ENCODE measurements at places on chromosomes 7 and 10.

DNA sequence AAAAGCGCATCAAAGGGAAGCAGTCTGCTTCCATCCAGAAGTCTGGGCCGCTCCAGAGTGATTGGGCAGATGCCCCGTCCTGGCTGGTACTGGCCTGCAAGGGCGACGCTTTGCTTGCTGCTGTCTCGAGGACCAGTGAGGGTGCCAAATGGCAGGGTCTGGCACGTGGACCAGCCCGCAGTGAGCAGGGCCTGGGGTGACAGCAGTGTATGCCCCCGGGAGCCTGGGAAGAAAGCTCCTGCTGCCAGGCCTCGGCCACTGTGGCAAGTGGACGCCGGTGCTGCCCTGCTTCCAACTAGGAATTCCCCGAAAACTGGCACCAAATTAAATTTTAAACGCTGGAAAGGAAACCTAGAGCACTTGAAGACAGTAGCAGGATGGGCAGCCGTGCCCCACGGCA is 357.0 kb upstream of the MKI67 start:
- no peak for DNase-seq

DNA sequence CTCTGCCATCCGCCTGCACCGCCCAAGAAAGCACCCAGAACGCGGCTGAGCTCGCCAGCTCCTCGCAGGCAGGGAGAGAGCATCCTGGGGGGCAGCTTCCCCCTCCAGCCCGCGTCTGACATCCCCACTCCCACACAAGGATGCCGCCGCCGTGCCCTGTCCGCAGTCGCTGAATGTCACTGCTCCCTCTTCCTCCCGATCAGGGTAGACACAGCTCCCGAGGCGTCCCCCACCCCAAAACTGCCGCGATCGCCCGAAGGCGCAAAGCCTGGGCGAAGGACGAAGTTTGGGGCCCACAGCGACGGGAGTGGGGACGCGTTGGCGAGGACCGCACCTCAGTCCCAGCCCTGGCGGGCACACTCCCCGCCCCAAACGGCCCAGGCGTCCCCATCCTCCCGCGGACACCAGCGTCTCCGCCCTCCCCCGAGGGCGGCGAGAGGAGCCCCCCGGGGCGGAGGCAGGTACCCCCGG is 1.5 kb upstream of the KAT6B start:
- peak; percentile 55 for DNase-seq

- no peak for DNase-seq
Observed at GRCh38 chr7:27097686-27098577, 2.1 kb upstream of the HOXA1 start.

GRCh38 chr10:128859738-128860386 is 607.2 kb upstream of the MGMT start:
- no peak for DNase-seq

GRCh38 chr7:47000561-47000960 is 581.4 kb downstream of the TNS3 start:
- no peak for DNase-seq

- DNase-seq, result no peak
Observed at GRCh38 chr7:37796138-37796775, 52.1 kb upstream of the NME8 start.

GRCh38 chr10:91050371-91051034 is 129.6 kb upstream of the ANKRD1 start:
- no peak for DNase-seq

GRCh38 chr7:102966465-102966864 is 53.7 kb downstream of the LRRC17 start:
- no peak for DNase-seq

Data from activated CD4-positive, CD25-positive, alpha-beta regulatory T cell treated with anti-CD3 and anti-CD28 coated beads, Interleukin-2, amount 50 U/mL, for 72 hours (primary cell).